ENCODE measurements at places on chromosomes 3 and 15.

DNA sequence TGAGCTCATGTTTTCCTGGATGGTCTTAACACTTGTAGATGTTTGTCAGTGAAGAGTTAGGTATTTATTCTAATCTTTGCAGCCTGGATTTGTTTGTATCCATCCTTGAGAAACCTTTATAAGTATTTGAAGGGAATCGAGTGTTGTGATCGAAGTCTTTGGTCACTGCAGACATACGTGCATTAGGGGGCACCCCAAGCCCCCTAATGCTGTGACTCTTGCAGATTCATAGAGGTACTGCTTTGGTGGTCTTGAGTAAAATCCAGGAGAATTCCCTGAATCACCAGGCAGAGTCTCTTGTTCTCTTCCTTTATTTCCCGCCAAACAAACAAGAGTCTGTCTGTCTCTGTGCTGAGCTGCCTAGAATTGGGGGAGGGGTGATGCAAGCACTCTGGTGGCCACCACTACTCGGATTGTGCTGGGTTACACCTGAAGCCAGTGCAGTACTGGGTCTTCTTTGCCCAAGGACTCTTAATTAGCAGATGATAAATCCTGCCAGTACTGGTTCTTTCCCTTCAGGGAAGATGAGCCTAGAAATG is 170.5 kb upstream of the POU1F1 start:
- no peak for DNase-seq

DNA sequence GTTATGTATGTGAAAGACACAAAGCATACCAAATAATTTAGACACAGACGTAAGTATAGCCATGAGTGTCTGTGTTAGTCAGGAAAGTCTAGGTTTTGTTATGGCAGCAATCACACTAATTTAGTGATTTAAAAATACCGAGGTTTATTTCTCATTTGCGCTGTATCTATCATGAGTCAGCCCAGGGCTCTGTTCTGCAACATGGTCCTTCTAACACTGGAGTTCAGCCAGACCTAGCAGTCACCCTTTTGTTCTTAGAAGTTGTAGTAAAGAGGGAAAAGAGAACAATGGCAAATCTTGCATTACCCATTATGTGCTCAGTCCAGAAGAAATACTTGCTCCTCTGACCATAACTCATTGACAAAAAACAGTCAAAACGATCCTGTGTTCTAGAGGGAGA is 311.5 kb downstream of the NLGN1 start:
- no peak for DNase-seq

GRCh38 chr15:79436037-79436780 is 4.1 kb downstream of the MINAR1 start:
- DNase-seq: no peak

DNA sequence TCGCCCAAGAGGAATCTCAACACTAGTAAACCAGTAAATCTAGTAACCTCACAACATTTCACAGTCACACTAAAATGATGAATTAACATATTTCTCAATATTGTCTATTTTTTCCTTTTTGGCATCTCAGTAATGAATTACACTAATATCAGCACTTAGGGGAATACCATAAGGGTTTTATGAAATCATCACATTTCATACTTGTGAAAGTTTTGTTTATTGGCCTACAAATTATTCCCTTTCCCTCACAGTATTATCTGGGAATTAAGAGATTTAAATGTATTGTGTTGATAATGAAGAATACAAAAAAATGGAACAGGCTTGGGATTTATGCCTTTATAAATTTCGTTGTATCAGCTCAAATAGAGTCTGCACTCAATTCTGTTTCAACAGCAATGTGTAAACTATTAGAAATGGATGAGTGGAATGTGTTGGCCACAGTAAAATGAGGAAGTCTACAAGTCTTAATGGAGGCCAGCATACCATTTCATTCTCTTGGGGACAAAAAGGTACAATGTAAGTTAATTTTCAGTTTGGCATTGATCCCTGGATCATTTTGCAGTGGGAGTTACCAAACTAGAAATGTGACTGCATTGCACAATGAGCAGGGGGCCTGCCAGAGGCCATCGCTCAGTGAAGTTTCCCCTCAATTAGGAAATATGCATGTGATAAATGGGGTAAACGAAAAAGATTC is 195.4 kb downstream of the FMN1 start:
- no peak for DNase-seq

GRCh38 chr3:28891485-28891884 is 389.4 kb upstream of the RBMS3 start:
- DNase-seq: no peak

DNA sequence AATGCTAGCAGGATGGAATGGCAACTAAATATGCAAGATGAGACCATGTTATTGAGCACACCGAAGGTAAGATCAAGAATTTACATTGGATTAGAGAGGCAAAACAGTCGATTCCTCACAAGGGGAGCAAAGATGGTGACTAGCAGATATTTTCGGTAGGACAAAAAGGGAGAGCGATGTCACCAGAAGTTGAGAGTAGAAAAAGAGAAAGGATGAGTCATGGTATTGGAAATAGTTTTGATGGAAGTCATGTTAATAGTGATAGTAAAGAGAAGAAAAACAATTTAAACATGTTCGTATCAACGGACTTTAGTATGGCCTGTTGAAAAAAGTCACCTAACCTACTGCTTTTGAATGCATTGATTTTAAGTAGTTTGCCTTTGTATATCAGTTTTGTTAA is 55.0 kb downstream of the UBE2E2 start:
- no peak for DNase-seq

DNA sequence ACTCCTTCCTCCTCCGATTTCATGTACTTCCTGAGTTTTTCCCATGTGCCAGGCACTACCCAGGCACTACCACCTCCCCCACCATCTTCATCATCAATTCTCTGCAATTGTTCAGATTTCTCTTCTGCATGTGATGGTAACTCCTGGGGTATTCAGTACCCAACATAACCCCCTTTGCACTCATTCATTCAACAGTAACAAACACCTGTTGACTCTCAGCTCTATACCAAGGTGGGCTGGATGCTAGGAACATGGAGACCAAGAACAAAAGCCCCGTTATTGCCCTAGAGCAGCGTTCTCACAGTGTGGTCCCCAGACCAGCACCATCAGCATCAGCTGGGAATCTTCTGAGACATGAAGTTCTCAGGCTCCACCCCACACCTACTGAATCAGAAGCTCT is 113.0 kb upstream of the CHD2 start:
- DNase-seq: no peak

DNA sequence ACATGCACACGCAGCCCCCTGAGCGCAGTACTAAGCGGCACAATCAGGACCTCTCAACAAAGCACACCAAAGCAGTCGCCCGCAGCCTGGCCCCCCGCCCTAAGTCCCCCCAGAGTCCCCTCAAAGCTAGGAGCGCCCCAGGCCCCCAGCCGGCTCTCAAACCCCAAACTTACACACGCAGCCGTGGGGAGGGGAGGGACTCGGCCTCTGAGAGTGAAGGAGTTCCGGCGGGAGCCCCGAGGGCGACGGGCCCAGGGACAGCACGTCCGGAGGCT is 5.5 kb downstream of the GATA2 start:
- DNase-seq: no peak

DNA sequence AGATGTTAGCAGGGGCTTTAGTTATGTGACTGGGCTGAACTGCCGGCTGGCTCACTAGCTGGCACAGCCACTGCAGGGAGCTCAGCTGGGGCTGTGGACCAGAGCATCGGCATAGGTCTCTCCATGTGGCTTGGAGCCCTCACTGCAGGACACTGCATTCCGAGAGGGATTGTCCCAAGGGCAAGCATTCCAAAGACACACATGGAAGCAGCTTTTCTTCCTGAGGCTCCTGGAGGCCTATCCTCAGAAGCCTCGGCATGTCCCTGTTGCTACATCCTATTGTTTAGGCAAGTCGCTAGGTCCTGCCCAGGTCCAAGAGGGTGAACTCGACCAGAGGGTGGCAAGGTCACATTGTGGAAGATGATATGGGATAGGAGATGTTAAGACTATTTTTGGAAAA is 209.8 kb downstream of the PLCL2 start:
- DNase-seq: no peak

DNA sequence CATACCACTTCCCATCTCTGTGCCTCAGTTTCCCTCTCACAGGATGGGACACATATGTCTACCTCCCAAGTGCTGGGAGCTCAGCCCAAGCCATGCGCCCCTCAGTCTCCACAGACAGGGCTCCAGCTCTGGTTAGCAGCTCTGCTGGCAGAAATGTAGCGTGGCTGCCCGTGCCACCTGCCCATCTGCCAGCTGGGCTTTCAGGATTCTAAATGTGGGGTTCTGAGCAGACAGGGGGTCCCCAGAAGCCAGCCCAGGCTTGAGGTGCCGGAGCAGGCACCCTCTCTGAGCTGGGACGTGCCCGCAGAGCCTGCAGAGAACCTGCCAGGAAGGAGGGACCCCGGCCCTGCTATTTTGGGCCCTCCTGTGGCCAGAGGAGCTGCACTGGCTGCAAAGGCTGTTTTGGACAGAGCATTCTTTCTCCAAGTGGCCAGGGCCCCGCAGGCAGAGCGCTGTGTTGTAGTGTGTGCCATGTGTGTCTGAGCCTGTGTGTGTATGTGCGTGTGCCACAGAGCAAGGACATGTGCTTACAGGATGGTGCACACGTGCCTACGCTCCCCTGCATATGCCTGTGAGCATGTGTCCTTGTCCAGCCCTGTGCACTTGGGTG is 31.7 kb downstream of the PSTPIP1 start:
- no peak for DNase-seq

DNA sequence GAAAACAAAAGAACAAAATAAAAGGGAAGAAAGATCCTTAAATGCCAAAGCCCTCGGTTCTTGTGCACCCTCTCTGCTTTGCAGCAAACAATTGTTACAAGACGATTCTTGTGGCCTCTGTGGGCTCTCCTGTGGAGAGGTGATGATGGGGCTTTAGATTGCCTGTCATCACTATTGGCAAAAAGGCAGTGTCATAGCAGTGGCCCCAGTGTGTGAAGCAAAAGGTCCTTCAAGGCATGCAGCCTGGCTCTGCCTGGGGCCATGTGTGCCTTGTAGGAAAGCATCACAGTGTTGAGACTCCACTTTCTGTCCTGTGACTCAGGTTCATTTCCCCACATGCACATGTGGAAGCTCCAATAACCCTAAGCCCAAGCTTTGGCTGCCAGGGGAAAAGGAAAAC is 43.7 kb downstream of the POC1A start:
- DNase-seq: no peak

DNA sequence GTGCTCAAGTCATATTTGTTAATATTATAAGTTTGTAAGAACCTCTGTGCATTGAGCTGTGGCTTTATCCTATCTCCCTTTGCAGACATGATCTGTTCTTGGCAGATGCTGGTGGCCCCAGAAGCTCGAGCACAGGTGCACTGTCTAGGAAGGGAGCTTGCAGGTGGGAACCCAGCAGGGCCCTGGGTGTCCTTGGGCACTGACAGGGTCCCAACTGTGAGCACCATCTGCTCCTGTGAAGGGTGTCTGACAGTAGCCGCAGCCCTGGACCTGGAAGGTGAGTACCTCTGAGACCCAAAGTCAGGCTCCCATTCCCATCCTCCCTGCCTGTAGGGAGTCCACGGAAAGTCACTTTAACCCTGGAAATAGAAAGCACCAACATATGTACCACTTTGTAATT is 2.4 kb upstream of the REC114 start:
- DNase-seq: no peak

- no peak for DNase-seq
Observed at GRCh38 chr3:24426896-24427295, 67.8 kb downstream of the THRB start.

GRCh38 chr3:111899966-111900365 is 40.9 kb downstream of the PHLDB2 start:
- no peak for DNase-seq

GRCh38 chr15:43187544-43188155 is 2.4 kb downstream of the CCNDBP1 start:
- peak; percentile 50 for DNase-seq

GRCh38 chr3:152402695-152403451 is 134.1 kb downstream of the MBNL1 start:
- DNase-seq: peak; percentile 36

- peak; percentile 83 for DNase-seq
Observed at GRCh38 chr3:37174532-37175126, at the start of gene LRRFIP2. Gene LRRFIP2 (minus strand): TSS chr3:37174582. CDS start chr3:37148983, 25,599 bp downstream.

DNA sequence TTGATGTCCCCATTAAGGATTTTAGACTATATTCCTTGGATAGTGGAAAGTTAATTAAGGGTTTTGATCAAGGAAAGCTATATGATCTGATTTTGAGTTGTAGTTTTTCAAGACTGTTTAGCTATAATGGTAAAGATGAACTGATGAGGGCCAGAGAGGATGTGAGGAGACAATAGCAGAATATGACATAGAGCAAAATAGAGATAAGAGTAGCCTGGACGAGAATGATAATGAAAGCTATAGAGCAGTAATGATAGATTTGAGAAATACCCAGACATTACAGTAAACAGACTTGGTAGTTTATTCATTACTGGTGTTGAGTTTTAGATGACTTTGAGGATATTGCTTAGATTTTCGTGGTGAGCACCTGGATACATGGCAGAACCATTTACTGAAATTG is 3.8 kb downstream of the SUCNR1 start:
- no peak for DNase-seq

GRCh38 chr3:142595141-142595540 is 1.1 kb upstream of the PLS1 start:
- no peak for DNase-seq

- no peak for DNase-seq
Observed at GRCh38 chr3:99716463-99716995, 78.1 kb downstream of the COL8A1 start.

- DNase-seq: no peak
Observed at GRCh38 chr15:59244337-59244736, 37.7 kb downstream of the LDHAL6B start.

DNA sequence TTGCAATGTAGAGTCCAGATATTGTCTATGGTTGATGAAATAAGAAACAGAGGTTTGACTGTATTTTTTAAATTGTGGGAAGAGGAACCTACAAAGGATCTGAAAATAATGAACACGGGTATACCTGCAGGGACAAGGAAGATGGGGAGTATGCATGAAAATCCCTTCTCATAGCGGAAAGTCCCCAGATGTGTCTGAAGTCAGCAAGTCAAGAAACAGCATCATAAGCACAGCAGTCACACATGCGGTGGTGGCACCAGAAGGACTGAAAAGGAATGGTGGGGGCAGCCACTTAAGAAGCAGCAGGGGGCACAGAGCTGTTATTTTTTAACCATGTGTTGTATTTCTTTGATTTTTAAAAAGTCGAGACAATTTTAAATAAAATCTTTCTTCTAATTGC is 4.7 kb downstream of the MRPS11 start:
- peak; percentile 11 for DNase-seq

- no peak for DNase-seq
Observed at GRCh38 chr15:43483297-43484128, 9.4 kb downstream of the TP53BP1 start.

DNA sequence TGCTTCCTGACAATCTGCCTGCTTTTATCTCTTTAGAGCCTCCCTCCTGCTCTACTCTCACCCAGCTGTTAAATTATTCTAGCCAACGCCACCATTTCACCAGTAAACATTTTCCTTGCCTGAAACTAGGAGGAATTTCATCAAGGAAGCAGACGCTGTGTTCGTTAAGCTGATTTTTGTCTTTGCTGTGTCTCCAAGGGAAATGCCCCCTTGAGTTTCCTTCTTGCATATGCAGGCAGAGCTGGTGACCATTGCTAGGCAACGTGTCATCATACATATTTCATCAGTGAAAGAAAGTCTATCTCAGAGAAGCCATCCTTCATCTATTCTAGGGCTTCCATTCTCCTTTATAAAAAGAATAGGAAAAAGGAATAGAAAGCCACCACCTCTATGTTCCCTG is 87.0 kb upstream of the ST8SIA2 start:
- DNase-seq: no peak

GRCh38 chr3:195076981-195077610 is 193.9 kb downstream of the XXYLT1 start:
- DNase-seq: no peak

GRCh38 chr3:45894015-45894414 is 7.7 kb downstream of the CCR9 start:
- no peak for DNase-seq

All from activated CD4-positive, alpha-beta T cell treated with anti-CD3 and anti-CD28 coated beads, Interleukin-2, Interleukin-4, amounts not matched to agents 100 ng/mL and 50 ng/mL, durations not matched to agents 16 hours and 8 hours (primary cell).